ENCODE measurements at places on chromosomes 16 and 17. TPM values are rescaled to one million over a fixed set of nuclear protein-coding genes. Genes with fewer than 3 reads are reported as not detected.

DNA sequence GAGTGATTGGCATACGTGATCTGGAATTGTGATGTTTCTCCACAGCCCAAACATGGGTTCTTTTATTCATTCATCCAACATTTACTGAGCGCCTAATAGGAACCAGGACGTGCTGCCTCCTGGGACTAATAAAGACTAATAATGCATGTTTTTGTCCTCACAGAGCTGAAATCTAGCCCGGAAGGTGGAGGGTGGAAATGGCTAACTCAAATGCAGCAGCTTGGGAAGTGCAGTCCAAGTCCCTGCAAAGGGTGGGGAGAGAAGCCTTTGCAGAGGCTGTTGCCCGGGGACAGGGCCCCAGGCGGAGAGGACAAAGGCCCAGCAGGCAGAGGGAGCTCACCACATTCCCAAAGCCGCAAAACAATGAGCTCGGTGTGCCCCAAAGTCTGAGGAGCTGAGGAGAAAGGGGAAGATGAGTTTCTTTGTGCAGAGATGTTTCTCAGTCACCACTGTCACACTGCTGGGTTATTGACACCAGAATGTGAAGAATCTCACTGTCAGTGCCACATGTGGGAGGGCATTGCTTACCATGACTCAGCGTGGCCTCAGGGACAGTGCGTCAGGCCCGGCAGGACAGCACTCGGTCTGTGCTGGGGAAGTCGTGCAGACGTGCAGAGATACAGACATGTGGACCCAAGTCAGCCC, 118.2 kb upstream of the CHMP6 start:
- peak; percentile 81 for ATAC-seq

KLHL11 gene
- total RNA-seq = 6.8 TPM

GRCh38 chr16:74771656-74772315, 2.8 kb downstream of the FA2H start:
- no peak for ATAC-seq

DNA sequence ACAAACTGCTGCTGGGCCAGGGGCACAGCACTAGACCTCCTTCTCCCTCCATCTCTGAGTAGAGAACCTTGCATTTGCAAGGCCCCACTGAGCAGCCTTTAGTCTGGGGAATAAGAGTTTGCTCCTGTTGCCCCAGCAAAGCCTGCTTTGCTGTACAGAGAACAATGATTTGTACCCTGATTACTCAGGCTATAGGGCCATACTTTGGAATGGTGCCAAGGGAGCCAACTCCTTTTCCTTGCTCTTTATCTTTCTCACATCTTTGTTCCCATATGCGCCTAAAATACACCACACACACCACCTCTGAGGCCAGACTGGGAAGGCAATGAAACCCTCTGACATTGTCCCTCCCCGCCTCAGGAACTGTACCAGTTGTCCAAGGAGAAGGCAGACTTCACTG, 21.2 kb downstream of the LIG3 start:
- ATAC-seq = no peak

CCL7 gene
- not detected for total RNA-seq

SPIRE2 gene
- total RNA-seq = 3.9 TPM

- peak; percentile 71 for ATAC-seq
Observed at GRCh38 chr17:67800495-67800928, 24.8 kb upstream of the BPTF start.

DRC3 gene
- total RNA-seq = 0.56 TPM

Data from esophagus mucosa (tissue), 1 donor.